ENCODE measurements at places on chromosomes 16 and 17.

DNA sequence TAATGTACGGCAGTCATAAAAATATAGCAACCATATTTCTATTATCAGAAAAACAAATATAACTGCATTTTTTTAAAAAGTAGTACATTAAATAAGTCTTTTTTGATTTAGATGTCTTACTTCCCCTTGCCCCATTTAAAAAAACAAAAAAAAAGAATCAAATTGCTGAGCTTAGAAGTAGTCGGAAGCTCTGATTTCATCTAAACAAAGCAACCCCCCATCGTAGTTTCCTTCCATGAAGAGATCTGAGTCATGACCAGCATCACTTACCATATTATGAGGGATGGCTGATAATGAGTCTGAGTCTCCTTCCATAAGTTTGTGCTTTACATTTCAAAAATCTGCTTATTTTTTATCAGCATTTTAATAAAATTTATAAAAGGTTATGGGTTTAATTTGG lies 86.2 kb downstream of the ITFG1 start:
- no peak for DNase-seq

GRCh38 chr16:48188449-48189102 lies 32.8 kb upstream of the ABCC12 start:
- no peak for DNase-seq

GRCh38 chr16:2214719-2214968 lies at the start of gene PGP:
Gene PGP (minus strand): TSS chr16:2214840. CDS start chr16:2214777, 63 bp downstream.
- DNase-seq = no peak

GRCh38 chr17:32541640-32542039 lies 54.8 kb downstream of the CDK5R1 start:
- DNase-seq = no peak

- DNase-seq = no peak
Measured at GRCh38 chr17:36641877-36642845, 40.8 kb downstream of the MRM1 start.

- DNase-seq = no peak
Measured at GRCh38 chr17:43832168-43832975, 574 bp downstream of the MPP3 start.

DNA sequence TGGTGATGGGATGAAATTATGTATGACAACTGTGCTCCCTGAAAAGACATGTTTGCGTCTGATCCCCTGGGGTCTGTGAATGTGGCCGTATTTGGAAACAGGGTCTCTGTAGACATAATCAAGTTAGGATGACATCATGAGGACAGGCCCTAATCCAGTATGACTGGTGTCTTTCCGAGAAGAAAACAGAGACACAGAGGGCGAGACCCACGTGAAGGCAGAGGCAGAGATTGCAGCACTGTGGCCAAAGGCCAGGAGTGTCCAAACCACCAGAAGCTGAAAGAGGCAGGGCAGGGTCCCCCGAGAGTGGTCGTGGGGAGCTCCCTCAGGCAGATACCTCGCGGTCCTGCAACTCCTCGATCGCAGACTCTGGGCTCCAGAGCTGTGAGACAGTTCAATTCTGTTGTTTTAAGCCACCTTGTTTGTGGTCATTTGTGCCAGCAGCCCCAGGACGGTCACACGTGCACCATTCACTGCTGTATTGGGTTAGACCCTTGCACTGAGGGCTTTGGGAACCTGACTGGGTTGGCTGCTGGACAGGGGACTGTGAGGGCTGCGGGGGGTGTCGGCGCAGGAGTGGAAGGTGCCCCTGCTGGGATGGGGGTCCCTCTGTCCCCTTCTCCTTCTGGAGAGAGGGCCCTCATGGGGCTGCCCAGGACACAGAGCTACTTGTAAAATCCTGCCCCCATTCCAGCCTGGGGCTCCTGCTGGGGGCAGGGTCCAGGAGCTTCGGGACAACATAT lies 27.7 kb downstream of the METRNL start:
- DNase-seq = no peak

DNA sequence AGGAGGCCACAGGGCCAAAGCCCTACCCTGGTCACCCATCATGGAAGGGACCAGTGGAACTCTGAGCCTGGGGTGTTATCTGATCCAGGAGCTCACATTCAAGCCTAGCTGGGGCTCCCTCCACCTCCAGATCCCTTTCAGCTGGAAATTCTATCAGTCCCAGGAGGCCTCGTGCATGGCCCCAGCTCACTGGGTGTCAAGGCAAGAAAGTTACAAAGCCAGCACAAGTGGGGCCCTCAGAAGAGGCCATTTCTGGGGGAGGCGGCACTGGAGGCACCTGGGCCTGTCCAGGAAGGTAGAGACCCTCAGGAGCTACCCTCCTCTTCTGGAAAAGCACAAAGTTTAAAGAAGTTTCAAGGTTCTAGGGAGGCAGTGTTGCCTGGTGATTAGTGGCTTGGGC lies 4.8 kb downstream of the CA7 start:
- no peak for DNase-seq

GRCh38 chr16:81429045-81429521 lies 15.5 kb upstream of the CMIP start:
- DNase-seq = no peak

DNA sequence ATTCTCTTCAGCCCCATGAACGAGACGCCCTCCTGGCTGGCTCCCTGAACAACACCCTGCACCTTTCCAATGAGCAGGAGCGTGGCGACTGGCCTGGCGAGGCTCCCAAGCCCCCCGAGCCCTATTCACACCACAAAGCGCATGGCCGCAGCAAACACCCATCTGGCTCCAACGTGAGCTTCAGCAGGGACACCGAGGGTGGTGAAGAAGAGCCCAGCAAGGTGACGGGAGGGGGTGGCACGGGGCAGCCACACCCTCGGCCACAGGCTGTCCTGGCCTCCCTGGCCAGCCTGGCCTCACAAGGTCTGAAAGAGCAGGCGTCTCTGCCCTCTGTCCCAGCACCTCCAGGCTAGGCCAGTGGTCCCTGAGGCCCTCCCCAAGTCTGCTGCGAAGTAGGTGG lies 23.7 kb downstream of the CASKIN2 start:
- no peak for DNase-seq

DNA sequence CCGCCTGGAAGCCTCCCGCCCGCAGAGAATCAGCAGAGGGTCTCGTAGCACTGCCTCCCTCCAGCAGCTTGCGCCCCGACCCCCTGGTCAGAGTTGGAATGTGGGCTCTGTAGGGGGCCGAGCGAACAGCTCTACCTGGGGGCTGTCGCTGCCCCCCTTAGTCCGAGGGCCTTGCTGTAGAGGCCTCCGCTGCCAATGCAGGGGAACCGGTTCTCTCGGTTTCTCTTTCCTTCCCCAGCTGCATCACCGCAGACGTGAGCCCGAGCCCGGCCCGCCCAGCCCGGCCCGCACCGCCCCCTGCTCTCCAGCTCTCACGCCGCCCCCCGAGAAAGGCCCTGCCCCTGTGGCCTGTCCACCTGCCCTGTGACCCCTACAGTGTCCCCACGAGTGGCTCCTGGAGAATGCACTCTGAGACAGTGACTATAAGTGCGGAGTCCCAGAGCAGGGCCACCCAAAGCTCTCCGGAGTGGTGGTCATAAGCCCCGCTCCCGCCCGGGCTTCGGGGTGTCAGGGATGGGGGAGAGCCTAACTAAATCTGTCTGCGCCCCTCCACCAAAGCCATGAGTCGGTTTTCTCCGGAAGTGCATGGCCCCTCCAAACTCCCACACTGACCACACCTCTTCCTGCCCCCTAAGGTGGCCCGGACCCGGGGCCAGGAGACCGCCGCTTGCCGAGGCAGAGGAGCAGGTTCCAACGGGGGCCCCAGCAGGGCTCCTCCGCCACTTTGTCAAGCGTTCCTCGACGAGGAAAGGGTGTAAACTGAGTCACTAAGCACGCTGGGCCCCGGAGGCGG lies 1.7 kb downstream of the ARHGAP27 start:
- no peak for DNase-seq

DNA sequence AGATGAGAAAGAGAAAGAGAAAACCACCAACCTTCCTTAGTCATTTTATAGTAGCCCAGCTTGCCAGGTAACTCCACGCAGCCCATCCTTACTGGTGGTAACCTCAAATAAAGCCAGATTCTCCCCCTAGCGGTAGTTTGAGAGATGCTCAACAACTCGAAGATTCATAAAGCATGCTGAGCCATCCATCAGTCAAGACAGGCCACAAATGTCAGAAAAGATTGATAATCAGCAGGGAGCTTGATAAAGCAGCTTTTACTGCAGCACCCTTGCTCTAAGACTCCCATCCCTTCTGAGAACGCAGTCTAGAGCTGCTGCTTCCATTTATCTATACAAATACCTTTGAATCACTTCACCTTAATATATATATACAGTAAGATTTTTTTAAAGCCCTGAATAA lies 451.5 kb upstream of the HSBP1 start:
- DNase-seq = peak; percentile 19

DNA sequence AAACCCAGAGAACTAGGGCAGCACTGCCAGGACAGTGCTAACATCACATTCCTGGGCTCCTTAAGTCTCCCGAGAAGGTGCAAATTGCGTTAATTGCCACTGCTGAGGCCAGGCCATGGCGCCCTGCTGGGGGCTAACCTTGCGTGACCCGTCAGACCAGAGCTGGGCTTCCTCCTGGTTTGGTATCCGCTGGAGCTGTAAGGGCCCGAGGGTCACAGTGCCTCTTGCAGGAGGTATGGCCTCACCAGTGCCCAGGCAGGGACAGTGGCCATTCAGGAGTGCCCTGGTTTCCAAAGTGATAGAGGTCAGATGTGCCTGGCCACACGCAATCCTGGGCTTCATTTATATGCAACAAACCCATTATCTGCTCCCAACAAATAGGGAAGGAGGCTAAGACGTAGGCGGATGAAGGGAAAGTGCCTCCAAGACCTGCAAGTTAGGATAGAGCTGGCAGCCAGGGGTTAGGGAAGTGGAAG lies 17.7 kb upstream of the ADCY9 start:
- no peak for DNase-seq

- DNase-seq = no peak
Measured at GRCh38 chr17:28937044-28937729, 14.1 kb downstream of the PHF12 start.

- DNase-seq = no peak
Measured at GRCh38 chr16:70577256-70577698, 53.7 kb downstream of the SF3B3 start.

Data from NCI-H2081 treated with DMSO at 0.1 percent for 48 hours (cell line).